ENCODE measurements at places on chromosomes 5 and 9.

GRCh38 chr9:134681061-134681661 is 39.6 kb downstream of the COL5A1 start:
- H3K4me3 ChIP-seq = peak overlapping the region; percentile 2
- no peak for DNase-seq
- no peaks in the 10 kb centered on the region for H3K27me3 ChIP-seq
- no peaks in the 10 kb centered on the region for H3K36me3 ChIP-seq

GRCh38 chr5:66875315-66875714 is 279.1 kb downstream of the MAST4 start:
- no peak overlapping the region for H3K4me3 ChIP-seq
- H3K27me3 ChIP-seq = no peaks in the 10 kb centered on the region
- no peak for DNase-seq

GRCh38 chr9:8419596-8420275 is 620.2 kb upstream of the DMAC1 start:
- no peak for DNase-seq
- no peaks in the 10 kb centered on the region for H3K36me3 ChIP-seq
- H3K27me3 ChIP-seq = no peaks in the 10 kb centered on the region
- no peaks in the 10 kb centered on the region for H3K4me1 ChIP-seq
- no peak overlapping the region for H3K4me3 ChIP-seq
- no peak overlapping the region for H3K27ac ChIP-seq

- H3K27me3 ChIP-seq = no peaks in the 10 kb centered on the region
- H3K4me3 ChIP-seq = no peak overlapping the region
- no peak for DNase-seq
- H3K4me1 ChIP-seq = peaks cover 25% of the 10 kb centered on the region
- H3K36me3 ChIP-seq = no peaks in the 10 kb centered on the region
These were observed 40.3 kb downstream of the GLRX start for GRCh38 chr5:95782181-95782580.

DNA sequence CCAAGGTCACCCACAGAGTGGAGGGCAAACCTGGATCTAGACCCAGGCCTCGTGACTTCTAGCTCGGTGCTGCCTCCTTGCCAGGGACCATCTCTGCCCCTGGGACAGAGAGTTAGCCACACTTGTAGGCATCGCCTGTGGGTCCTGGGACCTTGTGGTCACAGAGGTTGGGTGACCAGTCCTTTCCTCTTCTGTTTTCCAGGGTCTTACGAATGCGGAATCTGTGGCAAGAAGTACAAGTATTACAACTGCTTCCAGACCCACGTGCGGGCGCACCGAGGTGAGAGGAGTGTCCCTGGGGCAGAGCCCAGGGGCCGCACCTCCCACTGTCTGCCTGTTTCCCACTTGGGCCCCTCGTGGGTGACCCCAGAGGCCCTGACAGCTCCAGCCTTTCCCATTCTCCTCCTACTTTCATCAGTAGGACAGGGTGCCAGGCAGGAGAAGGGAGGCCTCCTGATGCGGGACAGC is 76.3 kb downstream of the AMBP start:
- H3K4me1 ChIP-seq = peaks cover 58% of the 10 kb centered on the region
- H3K27me3 ChIP-seq = no peaks in the 10 kb centered on the region
- no peak overlapping the region for H3K27ac ChIP-seq
- no peak overlapping the region for H3K4me3 ChIP-seq

GRCh38 chr9:971901-972500 is 4.5 kb upstream of the DMRT3 start:
- no peak overlapping the region for H3K27ac ChIP-seq
- peak overlapping the region; percentile 64 for H3K4me3 ChIP-seq
- H3K4me1 ChIP-seq = peaks cover 14% of the 10 kb centered on the region
- no peak for DNase-seq

DNA sequence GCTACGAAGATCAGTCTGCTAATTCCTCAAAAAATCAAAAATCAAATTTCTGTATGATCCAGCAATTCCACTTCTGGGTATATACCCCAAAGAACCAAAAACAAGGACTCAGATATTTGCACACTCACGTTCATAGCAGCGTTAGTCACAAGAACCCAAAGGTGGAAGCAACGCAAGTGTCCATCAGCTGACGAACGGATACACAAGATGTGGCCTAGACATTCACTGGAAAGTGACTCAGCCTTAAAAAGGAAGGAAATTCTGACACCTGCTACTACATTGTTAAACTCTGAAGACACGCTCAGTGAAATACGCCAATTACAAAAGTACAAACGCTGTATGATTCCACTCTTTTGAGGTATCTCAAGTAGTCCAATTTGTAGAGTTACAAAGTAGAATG is 93.3 kb downstream of the OTULIN start:
- DNase-seq = no peak
- H3K4me3 ChIP-seq = no peak overlapping the region
- H3K27me3 ChIP-seq = no peaks in the 10 kb centered on the region
- no peak overlapping the region for H3K27ac ChIP-seq

- H3K4me1 ChIP-seq = no peaks in the 10 kb centered on the region
- no peaks in the 10 kb centered on the region for H3K27me3 ChIP-seq
- H3K36me3 ChIP-seq = peaks cover 22% of the 10 kb centered on the region
These were observed 49.4 kb downstream of the YTHDC2 start for GRCh38 chr5:113562828-113563400.

- H3K27me3 ChIP-seq = no peaks in the 10 kb centered on the region
- H3K36me3 ChIP-seq = no peaks in the 10 kb centered on the region
- H3K4me3 ChIP-seq = no peak overlapping the region
These were observed 18.4 kb upstream of the DEPDC1B start for GRCh38 chr5:60718166-60718892.

DNA sequence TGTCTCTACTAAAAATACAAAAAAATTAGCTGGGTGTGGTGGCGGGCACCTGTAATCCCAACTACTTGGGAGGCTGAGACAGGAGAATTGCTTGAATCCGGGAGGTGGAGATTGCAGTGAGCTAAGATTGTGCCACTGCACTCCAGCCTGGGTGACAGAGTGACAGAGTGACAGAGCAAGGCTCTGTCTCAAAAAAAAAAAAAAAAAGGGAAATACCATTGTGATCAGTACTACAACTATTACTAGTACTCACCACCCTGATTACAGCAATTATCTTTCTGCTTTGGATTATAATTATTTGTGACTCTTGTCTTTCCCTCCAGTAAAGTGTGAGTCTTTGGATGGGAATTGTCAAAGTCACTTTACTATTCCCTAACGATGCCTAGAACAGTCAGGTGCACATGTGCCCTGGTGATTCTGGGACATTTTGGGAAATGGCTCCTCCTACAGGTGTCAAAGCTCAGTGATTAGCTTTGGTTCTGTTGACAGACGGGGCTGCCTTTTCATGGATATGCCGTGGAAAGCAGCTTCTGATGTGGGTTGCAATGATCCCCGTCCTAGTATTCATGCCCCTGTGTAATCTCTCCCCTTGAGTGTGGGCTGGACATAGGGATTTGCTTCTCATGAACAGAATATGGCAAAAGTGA is 31.8 kb upstream of the FRRS1L start:
- H3K4me1 ChIP-seq = no peaks in the 10 kb centered on the region
- no peak for DNase-seq
- H3K27ac ChIP-seq = no peak overlapping the region
- no peaks in the 10 kb centered on the region for H3K27me3 ChIP-seq

DNA sequence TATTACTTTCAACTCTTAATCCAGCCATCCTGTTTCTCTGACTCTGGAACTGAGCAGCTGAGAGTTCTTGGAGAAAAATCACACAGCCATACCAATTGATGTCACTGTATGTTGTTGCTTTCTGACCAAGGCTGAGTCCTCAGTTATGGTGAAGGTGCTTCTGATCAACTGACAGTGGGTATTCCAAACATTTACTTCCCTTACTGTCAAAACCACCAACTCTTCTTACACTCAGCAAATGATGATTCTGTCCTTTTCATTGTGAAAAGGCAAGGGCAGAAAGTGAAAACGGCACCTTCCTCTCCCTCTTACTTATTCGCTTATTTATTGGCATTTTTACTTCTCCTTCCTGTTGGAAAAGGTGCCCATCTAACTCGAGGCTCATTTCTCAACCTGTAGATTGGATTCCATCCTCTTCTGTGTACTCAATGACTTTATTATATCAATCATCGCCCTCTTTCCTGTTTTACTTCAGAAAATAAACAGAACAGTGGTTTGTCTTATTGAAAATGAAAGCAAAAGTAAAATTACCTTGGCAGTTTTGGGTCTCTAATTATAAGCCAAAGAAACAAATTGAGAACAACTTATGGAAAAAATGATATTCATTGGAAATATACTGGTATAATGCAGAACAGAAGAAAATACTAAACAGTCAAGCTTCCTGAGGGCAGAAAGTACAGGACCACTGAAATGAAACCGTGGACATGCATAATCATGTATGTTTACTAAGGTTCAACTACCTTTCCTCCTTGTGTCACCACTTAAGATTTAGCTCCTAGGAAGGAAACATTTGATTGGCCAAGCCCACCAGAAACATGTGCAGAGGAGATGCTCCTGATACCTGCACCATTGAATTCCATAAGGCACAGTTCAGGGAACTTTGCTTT is 104.5 kb upstream of the CHD1 start:
- no peak for DNase-seq
- peaks cover 4% of the 10 kb centered on the region for H3K4me1 ChIP-seq
- peak overlapping the region; percentile 66 for H3K4me3 ChIP-seq

GRCh38 chr9:85331626-85332025 is 410.1 kb downstream of the AGTPBP1 start:
- no peak overlapping the region for H3K27ac ChIP-seq
- no peak overlapping the region for H3K4me3 ChIP-seq
- H3K27me3 ChIP-seq = peaks cover 4% of the 10 kb centered on the region
- no peaks in the 10 kb centered on the region for H3K36me3 ChIP-seq
- DNase-seq = no peak

DNA sequence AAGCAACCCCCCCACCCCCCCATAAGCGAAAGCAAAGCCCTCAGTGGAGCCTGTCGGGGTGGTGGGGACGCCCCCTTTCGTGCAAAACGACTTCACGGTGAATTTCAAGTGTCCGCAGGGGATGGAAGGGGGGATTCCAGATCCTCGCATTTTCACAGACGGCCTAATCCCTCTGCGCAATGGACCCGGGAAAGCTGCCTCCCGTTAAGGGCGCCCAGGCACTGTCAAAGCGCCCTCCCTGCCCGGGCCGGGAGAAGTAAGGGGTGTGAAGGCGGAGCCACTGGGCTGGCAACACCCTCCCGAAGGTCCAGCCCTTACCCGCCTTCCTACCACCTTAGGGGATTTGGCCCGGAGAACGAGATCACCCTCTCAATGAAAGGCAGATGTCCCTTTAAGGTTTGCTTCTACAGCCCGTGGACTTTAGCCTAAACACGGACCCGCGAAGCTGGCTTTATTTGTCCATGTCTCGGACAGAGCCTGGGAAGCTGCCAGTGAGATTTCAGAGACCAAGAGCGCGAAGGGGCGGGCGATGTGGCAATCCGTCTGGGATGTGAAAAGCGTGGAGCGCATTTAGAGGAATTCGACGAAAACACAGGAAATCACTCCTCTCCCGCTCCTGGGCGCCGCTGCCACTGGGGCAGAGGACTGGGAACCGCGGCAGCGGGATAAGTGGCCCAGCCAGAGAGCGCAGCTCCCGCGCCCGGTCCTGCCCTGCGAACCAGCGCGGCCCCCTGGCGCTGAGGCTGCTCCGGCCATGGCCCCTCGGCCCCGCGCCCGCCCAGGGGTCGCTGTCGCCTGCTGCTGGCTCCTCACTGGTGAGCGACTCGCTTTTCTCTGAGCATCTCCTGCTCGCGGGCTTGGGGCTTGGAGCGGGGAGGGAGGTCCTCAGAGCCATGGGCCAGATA is at the start of the genes ITGA1 and PELO:
ITGA1 (plus strand) TSS at position 317 of the 905 bp plus-strand sequence; CDS start at position 755, 438 bp downstream.
PELO (plus strand) TSS at position 317 of the 905 bp plus-strand sequence. CDS start 12,479 bp downstream, outside the sequence.
- H3K4me1 ChIP-seq = peaks cover 53% of the 10 kb centered on the region
- H3K27me3 ChIP-seq = no peaks in the 10 kb centered on the region
- no peaks in the 10 kb centered on the region for H3K36me3 ChIP-seq
- H3K27ac ChIP-seq = peak within 1 kb of the TSS; percentile 95
